ENCODE measurements at places on chromosomes 1 and 21.

- no peak for DNase-seq
These were observed 25.9 kb downstream of the KCNA2 start for GRCh38 chr1:110580244-110580643.

DNA sequence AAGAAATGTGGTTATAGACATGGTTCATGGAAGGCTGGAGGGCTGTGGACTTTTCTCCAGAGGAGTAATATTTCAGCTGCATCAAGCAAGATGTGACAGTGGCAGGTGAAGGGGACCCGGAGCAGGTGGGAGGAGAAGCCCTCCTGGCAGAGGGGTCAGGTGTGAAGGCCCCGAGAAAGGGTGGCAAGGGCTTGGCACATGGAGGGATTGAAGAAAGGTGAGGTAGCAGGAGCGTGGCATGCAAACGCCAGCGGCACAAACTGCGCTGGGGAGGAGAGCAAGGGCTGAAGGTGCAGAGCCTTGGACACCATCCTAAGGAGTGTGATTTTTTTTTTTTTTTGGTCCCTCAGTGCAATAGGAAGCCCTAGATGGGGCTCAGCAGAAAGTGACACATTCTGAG, 244.6 kb downstream of the TOMM20 start:
- DNase-seq: no peak

DNA sequence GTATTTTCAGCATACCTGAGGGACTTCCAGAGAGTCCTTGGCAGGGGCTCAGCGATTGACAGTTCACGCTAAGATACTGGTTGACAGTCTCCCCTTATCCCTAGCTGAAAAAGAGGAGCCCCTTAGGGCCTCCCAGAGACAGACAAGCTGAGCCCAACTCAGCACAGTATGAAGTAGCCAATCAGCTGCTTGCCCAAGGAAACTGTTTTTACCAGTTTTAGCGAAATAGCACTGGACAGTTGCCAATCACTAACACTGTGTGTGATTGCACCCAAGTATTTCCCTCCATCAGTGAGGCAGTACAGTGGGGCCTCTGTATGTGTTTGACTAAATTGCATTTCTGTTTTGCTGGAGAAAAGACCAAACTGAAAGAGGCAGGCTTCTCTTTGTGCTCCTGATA, 27.0 kb downstream of the KHDRBS1 start:
- no peak for DNase-seq

- no peak for DNase-seq
These were observed 4.5 kb downstream of the CDKN2C start for GRCh38 chr1:50974618-50974935.

GRCh38 chr1:156104861-156105832, 9.4 kb upstream of the LMNA start:
- DNase-seq: no peak

- DNase-seq: no peak
These were observed 13.6 kb upstream of the TSPEAR start for GRCh38 chr21:44724926-44725325.

GRCh38 chr1:101769520-101769919, 227.2 kb downstream of the OLFM3 start:
- DNase-seq: no peak

DNA sequence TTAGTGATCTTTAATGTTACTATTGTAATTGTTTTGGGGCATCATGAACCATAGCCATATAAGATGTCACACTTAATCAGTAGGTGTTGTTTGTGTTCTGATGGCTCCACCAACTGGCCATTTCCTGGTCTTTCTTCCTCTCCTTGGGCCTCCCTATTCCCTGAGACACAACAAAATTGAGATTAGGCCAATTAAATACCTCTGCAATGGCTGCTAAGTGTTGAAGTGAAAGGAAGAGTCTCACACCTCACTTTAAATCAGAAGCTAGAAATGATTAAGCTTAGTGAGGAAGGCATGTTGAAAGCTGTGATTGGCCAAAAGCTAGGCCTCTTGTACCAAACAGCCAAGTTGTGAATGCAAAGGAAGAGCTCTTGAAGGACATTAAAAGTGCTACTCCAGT, 30.7 kb downstream of the PPP2R5A start:
- DNase-seq: no peak

- no peak for DNase-seq
These were observed 25.9 kb downstream of the GREM2 start for GRCh38 chr1:240586006-240586405.

GRCh38 chr1:192926736-192927135, 117.9 kb downstream of the RGS2 start:
- DNase-seq: no peak

DNA sequence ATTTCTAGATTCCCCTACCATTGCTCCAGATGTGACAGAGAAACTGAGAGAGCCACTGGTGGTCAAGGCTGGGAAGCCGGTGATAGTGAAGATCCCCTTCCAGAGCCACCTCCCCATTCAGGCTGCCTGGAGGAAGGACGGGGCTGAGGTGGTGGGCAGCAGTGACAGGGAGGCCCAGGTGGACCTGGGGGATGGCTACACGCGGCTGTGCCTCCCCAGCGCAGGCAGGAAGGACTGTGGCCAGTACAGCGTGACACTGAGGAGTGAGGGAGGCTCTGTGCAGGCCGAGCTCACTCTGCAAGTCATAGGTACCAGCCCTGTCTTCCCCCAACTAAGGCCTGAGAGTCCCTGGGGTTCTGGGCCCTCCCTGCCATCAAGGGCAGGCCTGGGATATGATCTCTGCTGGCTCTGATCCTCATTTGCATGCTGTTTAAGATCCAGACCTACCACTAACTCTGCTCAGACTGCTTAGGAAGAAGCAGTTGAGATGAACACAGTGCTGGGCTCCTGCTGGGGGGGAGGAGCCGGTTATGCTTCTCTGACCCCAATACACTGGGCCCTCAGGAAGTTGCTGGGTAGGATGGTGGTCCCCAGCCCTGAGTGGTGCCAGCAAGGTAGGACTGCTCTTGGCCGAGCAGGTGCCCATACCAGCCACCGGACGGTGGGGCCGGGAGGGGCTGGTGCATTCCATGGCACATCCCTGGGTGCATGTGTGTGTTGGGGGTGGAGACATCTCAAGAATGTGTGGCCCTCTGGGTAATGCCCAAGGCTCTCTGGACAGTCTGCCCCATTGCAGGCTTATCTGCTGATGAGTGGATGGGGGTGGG, 25.1 kb downstream of the IGFN1 start:
- no peak for DNase-seq

DNA sequence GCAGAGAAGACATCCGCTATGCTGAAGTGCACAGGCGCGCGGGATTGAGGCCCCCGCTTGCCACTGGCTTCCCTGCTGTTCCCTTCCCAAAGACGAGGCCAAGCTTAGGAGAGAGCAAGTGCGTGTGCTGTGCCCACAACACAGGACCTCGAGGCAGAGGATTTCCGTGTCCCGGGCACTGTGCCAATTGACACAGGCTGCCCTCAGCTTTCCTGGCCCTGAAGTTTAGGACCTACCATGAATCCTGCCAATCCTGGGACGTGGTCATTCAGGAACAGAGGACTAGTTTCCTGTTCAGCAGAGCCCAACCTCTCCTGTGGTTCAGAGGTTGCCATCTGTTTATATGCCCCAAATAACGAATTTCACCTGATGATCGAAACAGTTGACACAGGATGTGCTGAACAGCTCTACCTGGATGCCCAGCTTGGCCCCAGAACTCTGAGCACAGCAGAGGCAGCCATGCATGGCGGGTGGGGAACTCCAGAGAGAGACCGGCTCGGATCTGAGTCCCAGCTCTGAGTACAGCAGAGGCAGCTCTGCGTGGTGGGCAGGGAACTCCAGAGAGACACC, 22.0 kb downstream of the SLC37A1 start:
- no peak for DNase-seq

GRCh38 chr1:160090760-160091159, 7.7 kb downstream of the IGSF8 start:
- no peak for DNase-seq

DNA sequence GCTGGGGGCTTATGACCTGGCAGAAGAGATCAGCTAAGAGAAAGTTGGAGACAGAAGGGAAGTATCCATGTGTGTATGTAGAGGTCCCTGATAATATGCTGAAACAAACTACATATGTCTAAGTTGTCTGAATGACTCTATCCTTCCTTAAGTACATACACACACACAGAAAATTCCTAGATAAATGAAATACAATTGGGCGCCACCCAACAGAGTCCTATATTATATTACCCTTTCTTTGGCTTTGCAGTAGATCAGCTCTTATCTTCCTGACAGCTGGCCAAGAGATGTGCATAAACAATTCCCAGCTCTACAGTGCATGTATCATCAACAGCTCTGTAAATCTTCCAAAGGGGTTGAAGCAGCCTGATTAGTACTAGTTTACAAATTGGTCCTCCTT, 40.1 kb downstream of the SORT1 start:
- DNase-seq: no peak

- DNase-seq: no peak
These were observed 26.2 kb downstream of the UBASH3A start for GRCh38 chr21:42429856-42430255.

DNA sequence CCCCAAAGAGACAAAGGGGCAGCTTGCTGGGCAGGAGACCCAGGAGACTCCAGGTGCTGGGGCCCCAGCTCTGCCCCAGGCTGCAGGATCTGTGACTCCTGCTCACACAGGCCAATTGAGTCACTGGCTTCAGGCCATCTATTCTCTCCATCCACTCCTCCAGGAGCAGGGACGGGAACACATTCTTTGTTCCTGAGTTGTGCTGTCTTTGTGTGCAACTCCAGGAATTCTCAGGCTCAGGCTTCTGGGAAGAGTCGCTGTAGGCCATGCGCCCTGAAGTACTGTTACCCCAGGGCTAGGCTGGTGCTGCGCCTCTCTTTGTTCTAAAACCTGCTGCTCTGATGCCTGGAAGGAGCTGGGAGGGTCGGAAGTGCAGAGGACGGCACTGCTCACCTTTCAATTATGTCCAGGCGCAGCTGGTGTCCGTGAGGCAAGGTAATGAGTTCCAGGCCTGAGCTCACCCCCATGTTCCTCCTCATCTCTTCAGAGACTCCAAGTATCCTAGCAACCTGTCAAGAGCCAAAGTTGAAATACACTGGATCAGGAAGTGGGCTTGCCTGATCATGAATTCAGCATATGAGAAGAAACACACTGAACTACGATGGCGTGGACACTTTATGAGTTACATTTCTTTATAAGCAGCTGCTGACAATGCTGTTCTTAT, 105.9 kb downstream of the BCAR3 start:
- DNase-seq: peak; percentile 42

GRCh38 chr1:208090388-208091301, 153.5 kb downstream of the PLXNA2 start:
- no peak for DNase-seq

- no peak for DNase-seq
These were observed 17.2 kb upstream of the PRSS38 start for GRCh38 chr1:227798078-227798802.

GRCh38 chr1:156276966-156277381, 5.7 kb downstream of the SMG5 start:
- DNase-seq: no peak

DNA sequence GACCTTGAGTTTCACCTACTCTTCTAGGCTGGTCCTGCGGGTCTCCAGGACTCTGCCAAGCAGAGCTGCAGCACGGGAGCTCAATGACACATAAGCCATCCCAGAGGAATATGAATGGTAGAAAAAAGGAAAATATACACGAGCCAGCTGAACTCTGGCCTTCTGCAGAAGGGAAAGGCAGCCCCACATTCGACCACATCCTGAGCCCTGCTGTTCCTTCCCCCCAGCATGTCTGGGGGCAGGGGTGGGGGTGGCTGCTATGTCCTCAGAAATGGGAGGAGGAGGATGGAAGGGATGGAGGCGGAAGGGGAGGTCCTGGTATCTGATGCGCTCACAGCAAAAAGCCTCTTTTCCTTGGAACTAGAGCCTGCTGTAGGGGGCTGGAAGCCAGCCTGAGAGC, 12.1 kb upstream of the KDF1 start:
- DNase-seq: no peak

DNA sequence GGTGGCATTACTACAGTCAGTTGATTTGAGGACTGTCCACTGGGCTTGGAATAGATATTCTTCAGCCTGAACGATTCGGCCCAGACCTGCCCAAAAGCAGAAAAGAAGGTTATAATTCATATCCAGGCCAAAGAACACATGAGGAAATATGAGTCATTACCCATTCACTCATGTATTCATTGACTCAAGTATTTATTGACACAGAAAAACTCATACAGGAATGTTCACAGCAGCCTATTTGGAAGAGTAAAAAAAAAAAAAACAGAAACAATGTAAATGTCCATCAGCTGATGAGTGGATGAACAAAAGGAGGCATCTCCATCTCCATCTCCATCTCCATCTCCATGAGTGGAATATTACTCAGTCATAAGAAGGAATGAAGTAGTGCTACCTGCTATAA, 15.9 kb downstream of the ZMYND12 start:
- no peak for DNase-seq

GRCh38 chr1:100597061-100597741, 59.3 kb downstream of the GPR88 start:
- no peak for DNase-seq

DNA sequence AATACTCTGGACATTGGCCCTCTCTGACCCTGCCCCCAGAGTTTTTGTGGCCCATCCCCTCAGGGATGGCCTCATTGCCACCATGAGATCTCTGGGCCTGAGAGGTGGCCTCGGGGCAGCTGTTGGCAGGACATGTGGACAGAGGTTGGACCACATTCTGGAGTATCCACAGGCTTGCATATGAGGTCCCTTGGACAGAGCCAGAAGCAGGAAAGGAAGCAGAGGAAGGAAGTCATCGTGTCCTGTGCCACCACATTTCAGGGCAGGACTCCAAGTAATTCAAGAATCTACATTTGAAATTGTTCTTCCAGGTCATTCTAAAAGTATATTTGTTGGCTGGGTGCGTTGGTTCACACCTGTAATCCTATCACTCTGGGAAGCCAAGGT, 95.9 kb upstream of the PPP2R5A start:
- no peak for DNase-seq

- DNase-seq: peak; percentile 14
These were observed 245.4 kb downstream of the NPHP4 start for GRCh38 chr1:5746611-5747425.

DNA sequence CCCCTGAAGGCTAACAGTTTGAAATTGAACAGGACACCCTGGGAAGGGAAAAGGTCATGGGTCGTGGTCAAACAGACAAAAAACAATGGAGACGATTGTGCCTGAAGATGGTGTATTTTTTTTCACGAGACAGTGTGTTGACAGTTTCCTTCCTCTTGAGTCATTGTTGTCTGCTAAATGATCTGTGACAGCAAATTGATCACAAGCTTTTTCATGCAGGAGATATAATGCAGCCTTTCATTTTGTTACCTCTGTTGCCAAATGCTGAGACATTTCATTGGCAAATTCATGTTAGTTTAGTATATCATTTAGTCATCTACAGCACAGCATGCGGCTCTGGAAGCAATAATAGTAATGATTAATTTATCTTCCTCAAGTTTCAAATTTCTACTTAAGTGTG, 27.7 kb downstream of the UBE2U start:
- DNase-seq: peak; percentile 21

GRCh38 chr1:115012006-115012405, 17.6 kb upstream of the TSHB start:
- DNase-seq: no peak

GRCh38 chr1:222989443-222989842, 153.6 kb downstream of the TLR5 start:
- DNase-seq: no peak

- no peak for DNase-seq
These were observed 21.8 kb upstream of the RUNX3 start for GRCh38 chr1:24951810-24952412.
